ENCODE measurements at places on chromosomes 7 and 10.

- DNase-seq, result no peak
These were observed 167.0 kb downstream of the CTTNBP2 start for GRCh38 chr7:117706210-117706609.

DNA sequence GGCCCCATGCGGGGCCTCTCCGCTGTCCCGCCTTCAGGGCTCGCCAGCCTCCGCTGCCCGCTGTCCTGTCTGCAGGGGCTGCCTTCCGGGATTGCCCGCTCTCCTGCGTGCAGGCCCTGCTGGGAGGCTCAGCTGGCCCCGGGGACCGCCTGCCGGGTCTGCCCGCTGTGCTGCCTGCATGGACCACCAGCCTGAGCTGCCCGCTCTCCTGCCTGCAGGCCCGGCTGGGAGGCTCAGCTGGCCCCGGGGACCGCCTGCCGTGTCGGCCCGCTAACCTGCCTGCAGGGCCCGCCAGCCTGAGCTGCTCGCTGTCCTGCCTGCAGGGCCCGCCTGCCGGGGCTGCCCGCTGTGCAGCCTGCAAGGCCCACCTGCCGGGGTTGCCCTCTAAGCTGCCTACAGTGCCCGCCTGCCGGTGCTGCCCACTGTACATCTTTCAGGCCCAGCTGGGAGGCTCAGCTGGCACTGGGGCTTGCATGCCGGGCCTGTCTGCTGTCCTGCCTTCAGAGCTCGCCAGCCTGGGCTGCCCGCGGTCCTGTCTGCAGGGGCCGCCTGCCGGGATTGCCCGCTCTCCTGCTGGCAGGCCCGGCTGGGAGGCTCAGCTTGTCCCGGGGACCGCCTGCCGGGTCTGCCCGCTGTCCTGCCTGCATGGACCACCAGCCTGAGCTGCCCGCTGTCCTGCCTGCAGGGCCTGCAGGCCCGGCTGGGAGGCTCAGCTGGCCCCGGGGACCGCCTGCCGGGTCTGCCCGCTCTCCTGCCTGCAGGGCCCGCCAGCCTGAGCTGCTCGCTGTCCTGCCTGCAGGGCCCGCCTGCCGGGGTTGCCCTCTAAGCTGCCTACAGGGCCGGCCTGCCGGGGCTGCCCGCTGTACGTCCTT, 165.1 kb downstream of the GLRX3 start:
- no peak for DNase-seq

GRCh38 chr10:35316218-35316967, 19.9 kb upstream of the CCNY start:
- DNase-seq, result no peak

DNA sequence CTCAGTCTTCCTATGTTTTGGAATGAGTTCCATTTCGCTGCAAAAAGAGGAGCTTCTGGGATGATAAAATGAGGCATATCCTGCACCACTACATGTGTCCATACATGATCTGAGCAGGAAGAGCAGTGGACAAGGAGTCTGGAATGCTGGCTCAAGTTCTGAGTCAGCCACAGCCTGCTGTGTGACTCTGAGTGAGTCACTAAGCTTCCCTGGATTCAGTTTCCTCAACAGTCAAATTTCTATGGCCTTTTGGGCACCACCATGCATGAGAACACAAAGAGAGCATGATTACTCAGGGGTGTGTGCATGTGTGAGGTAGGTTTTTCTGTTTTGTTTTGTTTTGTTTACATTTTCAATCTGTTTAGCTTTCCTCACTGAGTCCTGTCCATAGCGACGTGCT, 254.6 kb downstream of the ANKRD30A start:
- DNase-seq, result no peak

DNA sequence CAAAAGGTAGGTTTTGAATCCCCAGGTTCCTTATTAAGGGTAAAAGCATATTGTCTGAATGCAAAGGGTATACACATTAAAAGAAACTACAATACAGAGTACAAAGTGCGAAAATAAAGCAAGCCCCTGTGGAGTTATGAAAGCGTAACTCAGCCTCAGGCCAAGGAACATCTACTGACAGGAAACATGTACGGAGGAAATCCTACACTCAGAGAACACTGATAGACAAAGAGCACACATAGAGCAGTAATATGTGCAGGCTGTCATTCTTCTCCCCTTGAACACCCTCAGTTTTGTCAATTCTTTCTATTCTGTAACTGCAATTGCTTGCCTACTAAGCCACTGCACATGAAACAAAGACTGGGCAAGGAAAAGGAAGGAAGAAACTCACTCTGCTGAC, 150.2 kb downstream of the DGKB start:
- no peak for DNase-seq

- DNase-seq, result no peak
These were observed 139.6 kb upstream of the EEPD1 start for GRCh38 chr7:36013246-36014014.

DNA sequence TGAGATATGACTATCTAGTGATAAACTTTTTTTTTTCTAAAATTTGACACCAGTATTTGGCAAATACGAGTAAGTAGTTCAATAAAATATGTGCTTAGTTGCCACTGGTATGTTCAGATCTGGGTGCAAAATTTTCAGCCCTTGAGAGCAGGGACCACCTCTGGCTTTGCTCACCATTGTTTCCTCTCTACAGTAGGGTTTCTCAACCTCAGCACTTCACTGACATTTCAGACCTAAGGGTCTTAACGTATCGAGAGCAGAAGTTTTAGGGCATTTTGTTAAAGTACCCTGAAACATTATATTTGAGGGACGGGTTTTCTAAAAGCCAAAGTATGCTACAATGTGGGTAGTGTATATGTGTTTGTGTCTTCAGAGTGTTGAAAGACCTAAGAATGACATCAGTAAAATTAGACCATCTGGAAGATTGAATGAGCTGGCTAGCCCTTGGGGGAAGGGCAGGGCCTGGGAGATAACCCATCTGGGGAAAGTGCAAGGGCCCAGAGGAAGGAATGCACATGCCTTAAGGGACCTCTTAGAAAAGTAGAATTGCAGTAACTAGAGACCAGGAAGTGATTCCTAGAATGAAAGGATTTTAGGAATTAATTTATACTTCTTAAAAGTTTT, 11.8 kb downstream of the BZW2 start:
- DNase-seq, result no peak

DNA sequence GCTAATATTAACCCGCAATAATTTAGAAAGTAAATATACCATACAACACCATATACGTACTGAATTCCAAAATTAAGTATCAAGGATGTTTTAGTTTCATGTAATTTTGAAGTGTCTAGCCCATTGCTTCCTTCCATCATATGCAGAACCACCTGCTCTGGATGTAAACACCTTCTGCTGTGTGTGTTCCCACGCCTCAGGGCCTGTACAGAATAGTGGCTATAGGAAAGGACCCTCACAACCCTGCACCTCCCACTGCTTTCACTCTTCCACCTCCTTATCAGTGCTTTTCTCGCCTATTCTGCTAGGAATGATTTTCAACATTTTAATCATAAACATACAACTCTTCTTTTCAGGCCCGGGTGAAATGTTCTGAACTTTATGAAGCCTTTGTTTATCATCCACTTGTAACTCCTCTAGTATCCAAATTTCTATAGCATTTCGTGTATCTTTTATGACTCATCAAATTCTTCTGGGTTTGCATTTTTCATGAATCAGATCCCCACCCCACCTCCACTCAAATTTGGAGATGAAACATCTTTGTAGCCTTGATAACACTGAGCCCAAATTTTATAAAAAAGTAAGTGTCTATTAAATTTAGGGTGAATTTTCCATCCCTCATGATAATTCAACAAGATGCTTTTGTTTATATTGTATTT, 1106.8 kb upstream of the C7orf33 start:
- DNase-seq, result no peak

DNA sequence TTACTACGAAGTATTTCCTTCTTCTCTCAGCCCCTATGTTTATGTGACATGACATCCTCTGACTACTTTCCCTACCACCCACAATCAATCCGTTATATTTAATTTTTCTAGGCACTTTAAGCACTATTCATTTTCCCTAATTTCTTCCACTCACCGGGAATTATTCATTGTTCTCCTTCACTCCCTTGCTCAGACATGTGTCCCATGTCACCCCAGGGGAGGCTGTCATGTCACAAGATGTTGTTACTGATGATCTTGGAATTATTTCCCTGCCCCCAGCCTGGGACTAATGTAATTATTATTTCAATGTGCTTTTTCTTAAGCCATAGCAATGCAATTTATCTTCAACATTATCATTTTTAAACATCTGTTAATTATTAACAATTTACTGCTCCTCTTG, 317.2 kb downstream of the PHF14 start:
- DNase-seq, result no peak

DNA sequence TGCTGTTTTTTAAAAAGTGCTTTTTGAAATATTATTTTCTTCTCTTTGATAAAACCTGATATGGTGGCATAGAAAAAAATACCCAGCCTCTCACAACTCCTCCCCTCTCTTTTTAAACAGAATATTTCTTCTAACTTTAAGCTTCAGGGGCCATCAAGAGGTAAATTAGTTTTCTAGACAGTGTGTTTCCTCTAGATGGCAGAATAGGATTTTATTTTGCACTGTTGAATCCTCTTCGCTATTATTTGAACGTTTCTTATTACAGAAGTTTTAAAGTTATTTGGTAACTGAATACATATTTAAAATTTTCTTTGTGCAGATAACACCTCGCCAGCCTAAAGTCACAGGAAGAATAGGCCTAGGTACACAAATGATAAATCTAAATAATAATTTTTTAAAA, 30.3 kb downstream of the ARL5B start:
- DNase-seq, result no peak

DNA sequence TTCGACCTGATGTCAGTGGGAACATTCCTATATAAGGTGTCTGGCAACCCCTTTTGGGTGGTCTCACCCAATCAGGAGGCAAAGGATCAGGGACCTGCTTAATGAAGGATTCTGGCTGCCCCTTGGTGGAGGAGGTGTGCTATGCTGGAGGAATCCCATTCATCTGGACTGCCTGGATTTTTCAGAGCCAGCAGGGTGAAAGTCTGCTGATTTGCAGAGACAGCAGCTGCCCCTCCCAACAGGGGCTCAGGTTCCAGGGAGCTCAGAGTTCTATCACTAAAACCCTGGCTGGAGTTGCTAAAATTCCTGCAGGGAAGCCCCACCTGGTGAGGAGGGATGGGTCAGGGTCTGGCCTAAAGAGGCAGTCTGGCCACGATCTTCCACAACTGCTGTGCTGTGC, 398.5 kb upstream of the CNTNAP2 start:
- DNase-seq, result no peak

DNA sequence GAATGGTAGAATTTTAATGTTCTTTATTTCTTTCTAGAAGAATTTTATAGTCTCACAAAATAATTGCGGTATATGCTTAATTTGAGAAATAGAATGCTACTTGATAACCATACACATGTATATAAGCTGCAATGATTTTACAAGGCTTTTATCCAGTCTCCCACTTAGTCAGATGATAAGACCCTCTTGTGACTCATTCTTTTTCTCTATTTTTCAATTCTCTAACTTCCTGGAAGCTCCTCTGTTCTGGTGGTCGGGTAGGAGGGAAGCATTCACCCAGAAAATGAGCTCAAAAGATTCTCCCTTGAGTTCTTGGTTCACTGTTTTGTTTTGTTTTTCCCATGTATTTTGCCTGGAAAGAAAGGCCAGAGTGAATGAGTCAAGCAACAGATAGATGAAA, 546.6 kb downstream of the INHBA start:
- no peak for DNase-seq

Data from T47D (cell line).